Umbilical cord (tissue), 2 donors: ENCODE measurements at places on chromosomes 7 and 10.

DNA sequence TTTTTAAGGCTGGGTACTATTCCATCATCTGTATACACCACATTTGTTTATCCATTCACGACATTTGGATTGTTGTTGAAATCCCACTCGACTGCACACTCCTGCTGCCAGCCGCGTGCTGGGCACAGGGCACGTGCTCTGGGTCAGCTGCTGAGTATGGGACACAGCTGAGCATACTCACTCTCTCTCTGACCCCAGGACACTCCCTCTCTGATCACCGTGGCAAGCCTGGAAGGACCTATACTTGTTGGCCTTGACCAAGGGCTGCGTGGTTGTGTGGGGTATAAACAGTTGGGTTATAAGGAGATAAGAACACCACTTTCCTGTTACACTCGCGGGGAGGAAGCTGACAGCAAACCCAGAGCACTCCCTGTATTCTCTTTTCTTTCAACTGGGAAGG is 153.0 kb upstream of the RHEB start:
- DNase-seq = no peak

DNA sequence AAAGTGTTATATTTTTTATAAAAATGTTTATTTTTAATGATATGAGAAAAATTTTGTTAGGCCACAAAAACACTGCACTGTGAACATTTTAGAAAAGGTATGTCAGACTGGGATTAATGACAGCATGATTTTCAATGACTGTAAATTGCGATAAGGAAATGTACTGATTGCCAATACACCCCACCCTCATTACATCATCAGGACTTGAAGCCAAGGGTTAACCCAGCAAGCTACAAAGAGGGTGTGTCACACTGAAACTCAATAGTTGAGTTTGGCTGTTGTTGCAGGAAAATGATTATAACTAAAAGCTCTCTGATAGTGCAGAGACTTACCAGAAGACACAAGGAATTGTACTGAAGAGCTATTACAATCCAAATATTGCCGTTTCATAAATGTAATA is 64.8 kb upstream of the CAPZA2 start:
- DNase-seq = peak; percentile 50

DNA sequence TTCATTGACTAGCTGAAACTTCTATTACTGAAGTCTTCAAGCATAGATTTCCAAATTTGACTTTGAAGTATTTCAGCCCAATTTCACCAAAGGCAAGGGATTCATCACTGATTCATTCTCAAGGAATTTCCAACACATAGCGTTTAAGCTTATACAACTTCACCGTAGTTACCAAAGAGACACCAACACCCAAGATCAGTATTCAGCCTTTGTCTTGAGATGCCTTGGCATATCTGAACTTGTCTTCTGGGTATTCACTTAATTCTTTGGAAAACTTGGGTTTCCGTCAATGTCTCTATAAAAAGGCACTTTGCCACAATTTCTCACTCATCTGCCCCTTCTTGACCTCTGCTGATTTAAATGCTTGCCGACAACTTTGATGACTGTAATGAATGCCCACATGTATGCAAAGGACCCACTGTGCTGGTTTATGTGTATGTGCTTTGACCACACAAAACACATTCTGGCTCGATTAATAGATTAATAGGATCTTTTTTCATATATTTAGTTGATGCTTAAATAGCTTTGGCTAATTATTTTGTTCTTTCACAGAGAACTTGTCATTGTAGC is 49.6 kb downstream of the TES start:
- no peak for DNase-seq

- DNase-seq = no peak
Observed at GRCh38 chr10:133211141-133211830, 18.7 kb upstream of the UTF1 start.

- no peak for DNase-seq
Observed at GRCh38 chr7:74355091-74355490, 65.9 kb downstream of the CLIP2 start.

DNA sequence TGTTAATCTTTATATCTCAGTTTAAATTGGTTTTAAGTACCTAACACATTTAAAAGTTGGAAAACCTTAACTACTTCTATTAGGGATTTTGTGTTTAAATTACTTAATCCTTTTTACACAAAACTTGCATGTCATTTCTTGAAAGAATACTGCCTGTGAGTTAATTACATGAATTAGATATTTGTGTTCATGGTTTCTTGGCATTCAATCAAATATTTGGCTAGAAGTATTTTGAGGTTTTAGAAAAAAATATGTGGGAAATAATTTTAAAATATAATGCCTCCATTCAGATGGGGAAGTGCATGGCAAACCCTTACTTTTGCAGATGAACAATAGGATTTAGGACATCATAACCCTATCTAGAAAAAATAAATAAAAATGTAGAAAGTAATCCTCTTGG is 186.5 kb upstream of the SEMA3E start:
- DNase-seq = no peak

DNA sequence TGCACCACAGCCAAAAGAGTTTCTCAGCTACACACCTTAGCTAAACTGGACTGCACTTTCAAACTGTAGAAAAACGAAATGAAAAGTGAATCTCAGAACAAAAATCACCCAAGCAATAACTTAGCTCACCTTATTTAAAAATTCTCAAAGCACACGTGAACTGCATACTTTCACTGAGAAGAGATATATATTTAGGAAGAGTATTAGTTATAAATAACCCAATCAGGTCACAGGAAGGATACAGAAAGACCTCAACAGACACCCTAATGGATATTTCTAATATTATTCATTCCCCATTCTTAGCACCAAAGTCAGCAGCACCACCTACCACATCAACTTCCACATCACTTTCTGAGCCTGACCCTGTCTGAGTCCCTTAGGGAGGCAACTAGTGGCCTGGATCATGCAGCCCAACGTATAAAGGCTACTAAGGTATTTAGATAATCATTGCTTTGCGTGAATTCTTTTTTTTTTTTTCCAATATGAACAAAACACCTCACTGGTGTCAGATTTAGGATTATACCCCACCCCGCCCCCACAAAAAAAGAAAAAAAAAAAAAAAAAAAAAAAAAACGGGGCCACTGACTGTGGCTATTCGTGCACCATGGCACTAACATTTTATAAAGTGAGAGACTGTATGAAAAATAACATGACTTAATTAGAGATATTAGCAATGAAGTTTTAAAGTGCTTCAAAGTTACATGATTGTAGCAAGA is 2.6 kb downstream of the ABI1 start:
- no peak for DNase-seq

GRCh38 chr10:32956365-32957197 is 1.4 kb downstream of the ITGB1 start:
- no peak for DNase-seq
